ENCODE measurements at places on chromosomes 1 and 21. TPM values are rescaled to one million over a fixed set of nuclear protein-coding genes. Genes with fewer than 3 reads are reported as not detected.

KRTAP20-4 gene
- not detected for polyA plus RNA-seq

SLC1A7 gene
- polyA plus RNA-seq: 0.48 TPM

DNA sequence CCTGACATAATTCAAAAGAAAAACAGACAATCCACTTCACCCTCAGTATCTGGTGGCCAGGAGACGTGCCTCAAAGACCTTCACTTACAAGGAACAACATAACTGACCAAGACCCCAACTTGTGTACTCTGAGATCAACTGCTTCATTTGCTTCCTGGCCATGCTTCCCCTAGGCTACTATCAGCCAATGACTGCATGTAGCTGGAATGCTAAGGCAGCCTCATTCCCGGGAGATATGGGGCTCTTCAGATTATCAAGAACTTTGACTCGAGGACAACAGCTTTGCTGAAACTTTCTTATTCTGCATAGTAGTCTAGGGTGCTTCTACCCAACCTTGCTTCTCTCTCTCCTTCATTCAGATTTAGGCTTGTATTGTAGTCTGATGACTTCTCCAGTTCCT, 11.7 kb upstream of the UCK2 start:
- DNase-seq: no peak

- peak; percentile 80 for DNase-seq
These were observed 15.7 kb downstream of the MATN1 start for GRCh38 chr1:30707412-30708360.

- DNase-seq: peak; percentile 57
These were observed 9.6 kb downstream of the OSCP1 start for GRCh38 chr1:36440646-36441045.

DNA sequence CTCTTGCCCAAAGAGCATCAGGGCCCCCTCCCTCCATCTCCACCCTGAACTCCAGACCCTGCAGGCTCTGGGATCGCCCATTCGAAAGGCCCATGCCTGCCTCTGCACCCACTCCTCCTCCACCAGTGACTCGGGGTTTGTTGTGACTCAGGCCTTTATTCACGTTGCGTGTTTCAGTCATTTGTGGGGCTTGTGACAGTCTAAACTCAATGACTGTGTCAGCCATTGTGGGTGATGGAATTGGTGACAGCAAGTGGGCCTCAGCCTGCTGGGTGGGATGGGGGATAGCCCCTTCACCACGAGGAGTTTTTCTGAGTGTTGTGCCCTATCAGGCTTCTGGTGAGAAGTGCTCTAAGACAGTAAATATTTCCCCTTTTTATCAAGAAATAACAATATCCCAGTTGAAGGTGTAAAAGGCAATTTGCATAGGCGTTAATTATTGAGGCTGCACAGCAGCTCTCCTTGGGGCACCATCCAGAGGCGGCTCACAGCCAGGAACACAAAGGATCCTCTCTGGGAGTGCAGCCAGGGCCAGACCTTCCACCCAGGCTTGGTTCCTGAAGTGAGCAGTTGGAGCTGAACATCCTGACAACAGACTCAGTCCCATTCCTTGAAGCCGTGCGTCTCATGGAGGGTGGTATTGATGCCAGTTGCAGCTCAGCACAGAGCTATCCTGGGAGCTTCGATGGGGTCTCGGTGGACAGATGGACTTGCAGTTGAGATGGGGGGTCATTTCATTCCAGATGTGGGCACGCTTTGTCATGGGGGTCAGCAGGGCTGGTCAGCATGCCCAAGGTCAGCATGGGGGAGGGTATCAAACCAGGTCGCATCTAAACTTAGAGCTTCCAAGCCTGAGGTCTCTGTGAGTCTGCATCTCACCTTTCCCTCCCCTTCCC, 135.6 kb upstream of the CACNA1E start:
- DNase-seq: no peak

- DNase-seq: peak; percentile 66
These were observed 15.6 kb upstream of the TTLL10 start for GRCh38 chr1:1157914-1158710.
